Stimulated activated CD4-positive, alpha-beta T cell treated with anti-CD3 and anti-CD28 coated beads, Interleukin-1b, Interleukin-23, amount 100 ng/mL, for 1 hour (primary cell): ENCODE measurements at places on chromosomes 1 and 21.

DNA sequence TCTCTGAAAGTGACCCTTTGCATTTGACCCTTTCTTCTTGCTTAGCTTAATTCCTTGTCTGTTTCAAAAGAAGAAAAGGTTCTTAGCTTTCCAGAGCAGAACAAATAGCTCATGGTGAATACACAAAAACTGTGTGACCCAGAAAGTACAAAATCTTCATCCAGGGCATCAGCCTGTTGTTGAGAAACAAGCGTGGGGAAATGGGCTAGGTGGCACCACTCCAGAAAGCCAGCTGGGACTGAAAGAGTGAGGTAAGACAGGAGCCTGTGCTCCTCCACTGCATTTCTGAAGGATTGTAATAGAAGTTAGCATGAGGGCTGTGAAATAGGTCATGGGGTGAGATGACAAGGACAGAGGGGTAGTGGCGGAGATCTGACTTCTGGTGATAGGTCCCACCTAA, 45.8 kb downstream of the CYP2J2 start:
- DNase-seq: no peak

DNA sequence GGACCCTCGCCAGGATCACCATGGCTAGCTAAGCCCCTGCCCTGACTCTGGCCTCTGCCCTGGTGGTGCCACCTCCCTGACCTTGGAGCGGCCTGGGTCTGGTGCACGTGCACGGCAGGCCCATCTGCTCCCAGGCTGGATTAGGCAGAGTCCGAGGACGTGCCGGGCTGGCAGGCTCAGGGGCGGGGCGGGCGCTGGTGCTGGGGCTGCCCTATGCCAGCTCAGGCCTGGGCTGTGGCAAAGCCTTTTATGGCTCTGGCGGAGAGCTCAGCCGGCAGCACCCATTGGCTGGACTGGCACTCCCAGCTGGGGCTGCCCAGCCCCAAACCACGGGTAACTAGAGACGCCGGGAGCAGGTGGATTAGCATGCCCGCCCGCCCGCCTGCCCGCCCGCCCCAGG, 17.1 kb upstream of the EDN2 start:
- DNase-seq: no peak

DNA sequence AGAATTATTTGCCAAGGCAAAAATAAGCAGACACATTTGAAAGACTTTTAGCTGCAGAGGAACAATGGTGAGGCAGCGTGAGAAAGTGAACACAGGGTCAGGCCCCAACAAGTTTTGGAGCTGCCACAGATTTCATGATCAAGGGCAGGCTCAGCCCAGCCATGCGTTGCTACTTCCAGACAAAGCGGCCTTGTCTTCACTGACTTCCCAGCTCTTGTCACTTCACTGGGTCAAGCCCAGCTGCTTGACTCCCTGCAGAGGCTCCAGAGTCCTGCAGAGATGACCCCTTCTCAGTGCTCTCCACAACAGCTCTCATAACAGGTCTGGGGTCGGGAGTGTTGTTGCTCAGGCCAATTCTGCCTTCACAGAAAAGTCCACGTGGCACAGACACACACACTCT, 35.8 kb downstream of the HHAT start:
- DNase-seq: no peak

DNA sequence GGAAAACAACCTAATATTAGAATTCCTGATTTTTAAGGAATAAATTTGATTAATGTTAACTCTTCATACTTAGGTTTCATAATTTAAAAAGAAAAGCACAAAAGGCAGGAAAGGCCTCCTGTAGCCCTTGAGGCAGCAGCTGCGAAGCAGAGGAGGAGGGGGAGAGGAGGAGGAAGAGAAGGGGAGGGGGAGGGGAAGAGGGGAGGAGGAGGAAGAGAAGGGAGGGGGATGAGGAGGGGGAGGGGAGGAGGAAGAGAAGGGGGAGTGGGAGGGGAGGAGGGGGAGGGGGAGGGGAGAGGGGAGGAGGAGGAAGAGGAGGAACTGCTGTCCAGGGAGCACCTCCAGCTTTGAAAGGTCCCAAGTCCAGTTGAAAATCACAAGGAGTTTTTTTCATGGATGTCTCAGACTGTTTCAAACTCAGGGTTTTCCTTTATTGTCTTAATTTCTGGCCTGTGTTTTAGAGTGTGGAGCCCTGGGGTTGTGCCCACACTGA, 35.1 kb upstream of the DIP2A start:
- no peak for DNase-seq

- no peak for DNase-seq
Observed at GRCh38 chr1:155077758-155078445, 735 bp upstream of the EFNA3 start.

- no peak for DNase-seq
Observed at GRCh38 chr1:30515755-30516484, 207.5 kb downstream of the MATN1 start.

GRCh38 chr1:156860628-156861423, at the start of gene NTRK1:
Gene NTRK1, plus strand, starts transcription at chr1:156860865. Its CDS starts 70 bp downstream, at chr1:156860935.
- DNase-seq: no peak

DNA sequence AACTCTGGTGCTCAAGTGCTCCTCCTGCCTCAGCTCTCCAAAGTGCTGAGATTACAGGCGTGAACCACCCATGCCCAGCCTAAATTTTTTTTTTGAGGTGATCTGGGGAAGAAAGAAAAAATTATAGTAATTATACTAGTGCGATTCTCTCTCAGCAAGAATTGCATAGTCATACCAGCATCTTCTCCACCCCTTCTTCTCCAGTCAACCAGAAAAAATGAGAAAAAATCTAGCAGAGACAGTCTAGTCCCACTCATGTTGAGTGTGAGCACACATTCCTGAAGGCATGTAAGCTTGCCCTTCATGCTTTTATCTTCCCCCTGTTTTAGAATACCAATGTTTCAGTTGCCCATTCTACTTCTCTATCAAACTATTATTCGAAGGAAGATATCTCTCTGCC, 207.6 kb downstream of the S1PR1 start:
- DNase-seq: no peak

- DNase-seq: no peak
Observed at GRCh38 chr1:192933744-192934143, 124.9 kb downstream of the RGS2 start.

DNA sequence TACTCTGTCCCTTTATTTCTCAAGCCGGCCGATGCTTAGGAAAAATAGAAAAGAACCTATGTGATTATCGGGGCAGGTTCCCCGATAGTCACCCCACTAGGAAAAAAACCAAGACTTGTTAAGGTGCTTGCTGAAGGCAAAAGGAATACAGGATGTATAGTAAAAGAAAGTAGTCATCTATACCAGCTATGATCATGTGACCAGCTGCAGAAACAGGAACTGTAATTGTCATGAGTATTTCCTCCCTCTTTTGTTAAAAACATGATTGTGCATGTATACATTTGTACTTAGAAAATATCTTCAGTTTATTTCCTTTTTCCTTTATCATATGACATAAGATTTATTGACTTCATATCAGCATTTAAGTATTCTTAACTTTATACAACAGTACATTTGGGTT, 30.5 kb downstream of the PIGK start:
- DNase-seq: no peak
